ENCODE measurements at places on chromosomes 12 and 14.

- no peak for DNase-seq
These were observed 183.9 kb downstream of the APAF1 start for GRCh38 chr12:98828802-98829600.

DNA sequence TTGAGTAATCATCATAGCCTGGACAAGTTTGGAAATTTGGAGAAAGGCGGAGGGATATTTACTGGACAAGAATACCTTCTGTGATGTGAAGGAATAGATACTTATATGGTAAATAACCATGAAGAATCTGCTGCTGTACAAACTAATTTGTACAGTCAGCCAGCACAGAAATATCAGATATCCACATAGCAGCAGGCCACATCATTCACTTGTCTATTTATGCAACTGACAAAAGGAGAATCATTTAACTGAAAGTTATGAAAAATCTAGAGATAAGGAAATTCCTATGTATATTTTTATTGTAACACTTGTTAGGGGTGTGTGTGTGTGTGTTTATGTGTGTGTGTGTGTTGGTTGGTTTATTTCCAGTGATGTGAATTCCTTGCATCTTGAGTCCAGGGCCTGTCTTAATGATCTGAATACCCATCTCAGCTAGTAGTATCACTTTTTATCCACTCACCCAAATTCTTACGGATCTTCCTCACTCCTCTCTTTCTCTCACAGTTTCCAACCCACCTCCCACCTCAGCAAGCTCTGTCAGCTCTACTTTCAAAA, 10.5 kb upstream of the LRIG3 start:
- no peak for DNase-seq

GRCh38 chr12:123134271-123134671, 16.6 kb downstream of the PITPNM2 start:
- no peak for DNase-seq

DNA sequence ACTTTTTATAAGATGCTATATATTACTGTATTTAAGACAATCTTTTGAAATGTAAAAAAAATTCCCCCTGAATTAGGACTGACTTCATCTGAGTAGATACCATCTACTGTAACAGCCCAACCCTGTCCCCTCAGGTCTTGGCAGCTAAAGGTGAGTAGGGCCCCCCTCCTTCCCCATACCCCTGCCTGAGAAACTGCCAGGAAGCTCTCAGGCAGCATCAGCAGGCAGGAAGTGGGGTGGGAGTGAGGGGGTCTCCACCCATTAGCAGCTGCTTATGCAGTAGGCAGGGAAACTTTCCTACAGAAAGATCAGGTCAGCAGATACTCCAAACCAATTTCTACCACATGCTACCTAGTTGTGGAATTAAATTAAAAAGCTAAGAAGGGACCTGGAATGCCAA, 62.5 kb downstream of the PAX9 start:
- no peak for DNase-seq
